Stimulated activated CD8-positive, alpha-beta memory T cell treated with anti-CD3 and anti-CD28 coated beads, Interleukin-2, amount 100 ng/mL, for 1 hour (primary cell): ENCODE measurements at places on chromosomes 4 and X.

- DNase-seq, result no peak
Measured at GRCh38 chr4:152983774-152984411, 47.8 kb downstream of the FHDC1 start.

DNA sequence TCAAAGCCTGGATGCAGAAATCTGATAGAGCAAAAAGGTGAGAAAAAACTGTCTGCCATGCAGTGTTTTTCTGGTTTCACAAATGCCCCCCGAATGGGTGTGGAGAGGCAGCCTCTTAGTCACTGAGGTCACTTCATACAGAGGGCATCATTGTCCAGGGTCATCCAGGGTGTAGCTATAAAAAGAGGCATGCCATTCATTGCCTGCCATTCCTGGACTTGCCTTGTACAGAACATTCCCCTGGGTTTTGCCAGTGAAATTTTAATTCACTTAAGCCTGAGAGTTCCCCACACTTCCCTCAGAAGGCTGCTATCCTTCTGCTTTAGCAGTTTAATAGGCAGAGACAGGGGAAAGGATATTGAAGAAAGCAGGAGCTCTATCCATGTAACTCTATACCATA is 230.3 kb downstream of the UNC5C start:
- no peak for DNase-seq

DNA sequence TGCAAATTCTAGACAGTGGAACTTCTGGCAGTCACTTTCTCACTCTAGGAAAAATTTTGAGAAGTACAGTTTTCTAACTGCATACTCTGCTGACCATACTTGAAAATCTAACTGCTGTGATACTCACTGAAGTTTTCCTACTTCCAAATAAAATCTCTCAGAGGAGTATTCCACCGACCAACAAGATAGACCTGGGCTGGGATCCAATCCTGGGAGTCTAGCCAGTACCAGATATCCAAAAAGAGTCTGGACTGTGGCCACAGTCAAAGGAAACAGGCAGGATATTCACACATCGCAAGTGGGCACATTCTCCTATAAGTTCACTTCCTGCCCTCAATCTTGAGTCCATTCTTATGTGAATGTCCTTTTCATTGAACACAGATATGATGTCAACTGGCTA is 1138.7 kb upstream of the PCDH7 start:
- no peak for DNase-seq

GRCh38 chrX:29872831-29873230 is 342.5 kb upstream of the MAGEB2 start:
- DNase-seq, result no peak

DNA sequence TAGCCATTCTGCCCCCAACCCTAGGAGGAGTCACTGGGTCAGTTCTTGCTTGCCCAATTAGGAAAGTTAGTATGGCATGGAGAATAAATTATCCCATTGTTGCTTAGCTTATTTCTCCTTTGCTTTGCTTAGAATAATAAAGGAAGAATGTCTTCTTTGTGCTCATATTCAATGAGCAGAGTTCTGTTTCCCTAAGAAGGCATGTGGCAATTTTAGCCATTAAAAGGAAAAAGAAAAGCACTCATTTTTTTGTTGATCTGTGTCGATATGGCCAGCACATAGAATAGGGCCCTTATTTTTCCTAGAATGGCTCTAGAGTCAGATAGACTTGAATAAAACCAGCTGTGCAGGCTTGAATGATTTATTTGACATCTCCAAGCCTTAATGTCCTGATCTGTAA is 166.4 kb upstream of the PPARGC1A start:
- no peak for DNase-seq

DNA sequence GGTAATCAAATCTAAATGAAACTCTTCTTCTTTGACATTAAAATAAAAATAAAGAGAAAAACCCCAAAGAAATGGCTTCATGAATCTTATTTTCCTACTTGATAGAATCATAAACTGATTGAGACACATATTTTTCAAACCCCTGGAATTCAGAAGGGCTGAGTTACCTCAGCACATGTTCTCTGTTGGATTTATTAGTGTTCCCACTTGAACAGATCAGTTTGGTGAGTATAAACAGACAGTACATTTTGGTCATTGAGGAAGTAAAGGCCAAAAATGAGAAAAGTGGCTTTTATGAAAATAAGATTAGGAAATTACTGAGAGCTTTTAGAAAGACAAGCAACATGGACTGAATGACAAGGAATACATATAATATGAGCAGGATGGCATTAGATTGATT is 620.4 kb downstream of the ANKRD50 start:
- no peak for DNase-seq

DNA sequence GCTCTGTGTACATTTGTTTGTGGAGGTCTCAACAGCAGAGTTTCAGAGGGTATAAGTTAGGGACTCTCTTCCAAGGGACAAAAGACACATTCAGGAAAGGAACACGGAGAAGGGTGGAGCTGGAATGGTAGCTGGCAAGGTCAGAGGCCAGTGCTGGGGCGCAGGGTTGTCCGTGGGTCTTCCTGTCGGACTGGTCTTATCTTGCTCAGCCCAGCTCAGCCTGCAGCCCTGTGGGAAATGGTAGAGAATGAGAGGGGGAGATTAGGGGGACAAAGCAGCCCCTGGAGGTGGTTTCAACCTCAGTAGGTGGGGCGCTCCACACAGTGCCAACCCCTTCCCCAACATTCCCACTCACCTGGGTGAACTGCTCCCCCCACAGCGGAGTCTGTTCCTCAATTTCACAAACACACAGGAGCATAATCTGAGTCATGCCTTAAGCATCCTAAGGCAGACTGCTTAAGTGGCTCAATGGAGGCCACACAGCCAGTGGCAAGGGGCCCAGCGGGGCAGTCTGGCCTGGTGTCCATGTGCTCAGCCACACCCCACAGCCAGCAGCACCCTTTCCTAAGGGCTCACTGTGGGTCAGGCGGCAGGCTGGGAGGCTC is 6.9 kb upstream of the HDAC6 start:
- no peak for DNase-seq
